Activated CD8-positive, alpha-beta memory T cell treated with anti-CD3 and anti-CD28 coated beads, Interleukin-2, amount 10 ng/mL, durations not matched to agents 7 days and 5 days (primary cell): ENCODE measurements at places on chromosomes 3 and 15. TPM values are rescaled to one million over a fixed set of nuclear protein-coding genes. Genes with fewer than 3 reads are reported as not detected.

Gene NLGN1
- total RNA-seq = not detected

Gene ERC2
- total RNA-seq = not detected

Gene MGA
- total RNA-seq = 37.5 TPM

Gene PLCB2
- 120 TPM for total RNA-seq

Gene CTXN2
- not detected for total RNA-seq

Gene FAM174B
- 3.3 TPM for total RNA-seq

Gene IL20RB
- total RNA-seq = 1.7 TPM

Gene IGSF11
- total RNA-seq = not detected

Gene MST1R
- 1.2 TPM for total RNA-seq

Gene SPATA12
- not detected for total RNA-seq

Gene DNAH12
- total RNA-seq = not detected

Gene GPR156
- total RNA-seq = not detected
